ENCODE measurements at places on chromosomes 5 and 9. TPM values are rescaled to one million over a fixed set of nuclear protein-coding genes. Genes with fewer than 3 reads are reported as not detected.

PRRC2B gene
- 51.6 TPM for total RNA-seq

CD180 gene
- not detected for total RNA-seq

PCDHA10 gene
- 0.28 TPM for total RNA-seq

ACTBL2 gene
- 0.19 TPM for total RNA-seq

PCDHB10 gene
- total RNA-seq, result 1.7 TPM

AP3B1 gene
- 57.2 TPM for total RNA-seq

LCN1 gene
- under 0.01 TPM for total RNA-seq

PCDHGA7 gene
- total RNA-seq, result 3.7 TPM

EGFL7 gene
- 38.3 TPM for total RNA-seq

ST8SIA4 gene
- 3.8 TPM for total RNA-seq

PGM5 gene
- 33.5 TPM for total RNA-seq

TRIM36 gene
- total RNA-seq, result 0.56 TPM

TRPM3 gene
- 3.1 TPM for total RNA-seq

CNOT8 gene
- total RNA-seq, result 64.6 TPM

SLC6A19 gene
- total RNA-seq, result not detected

LCN15 gene
- not detected for total RNA-seq

FREM1 gene
- not detected for total RNA-seq

INSYN2B gene
- total RNA-seq, result 24.0 TPM

CAVIN4 gene
- 1.5 TPM for total RNA-seq

Data from regular cardiac myocyte (primary cell).